ENCODE measurements at places on chromosomes 2 and 18.

DNA sequence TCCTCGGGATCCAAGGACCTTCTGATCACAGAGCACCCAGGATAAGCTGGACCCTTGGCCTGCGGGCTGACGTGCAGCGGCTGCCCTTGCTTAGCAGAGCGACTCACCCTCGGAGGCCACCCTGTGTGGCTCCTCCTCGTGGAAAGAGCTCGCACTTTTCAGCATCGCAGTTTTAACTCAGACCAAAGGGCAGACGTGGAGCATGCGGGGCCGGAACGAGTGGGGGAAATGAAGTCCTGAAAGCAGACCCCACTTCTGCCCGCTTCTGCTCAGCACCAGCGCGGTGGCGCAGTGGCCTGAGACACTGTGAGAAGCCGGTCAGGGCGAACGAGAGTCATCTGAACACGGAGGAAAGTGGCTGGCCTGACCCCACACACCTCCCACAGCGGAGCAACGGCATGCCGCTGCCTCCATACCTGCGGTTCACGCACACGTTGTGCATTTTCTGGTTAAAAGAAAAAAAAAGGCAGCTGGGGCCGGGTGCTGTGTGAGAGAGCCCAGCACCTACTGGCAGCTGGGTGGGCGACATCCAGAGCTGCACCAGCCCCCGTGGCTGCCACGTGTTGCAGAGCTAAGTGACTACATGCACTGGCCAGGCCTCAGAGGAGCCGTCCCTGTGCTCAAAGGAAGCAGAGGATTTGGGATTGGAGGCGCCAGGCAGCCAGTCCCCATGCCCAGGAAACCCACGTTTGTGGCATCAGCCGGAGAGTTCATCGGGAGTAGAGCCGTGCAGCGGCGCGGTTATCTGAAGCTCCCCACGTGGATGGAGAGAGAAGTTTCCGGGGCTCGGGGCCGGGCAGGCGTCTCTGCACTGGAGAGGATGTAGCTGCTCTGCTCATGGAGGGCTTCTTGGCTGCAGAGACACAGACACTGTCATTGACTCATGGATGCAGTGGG, 89.7 kb downstream of the USP40 start:
- DNase-seq, result no peak

GRCh38 chr2:165505514-165505913, 36.0 kb downstream of the CSRNP3 start:
- no peak for DNase-seq

- DNase-seq, result no peak
Observed at GRCh38 chr2:200447139-200447855, 62.6 kb downstream of the KCTD18 start.

DNA sequence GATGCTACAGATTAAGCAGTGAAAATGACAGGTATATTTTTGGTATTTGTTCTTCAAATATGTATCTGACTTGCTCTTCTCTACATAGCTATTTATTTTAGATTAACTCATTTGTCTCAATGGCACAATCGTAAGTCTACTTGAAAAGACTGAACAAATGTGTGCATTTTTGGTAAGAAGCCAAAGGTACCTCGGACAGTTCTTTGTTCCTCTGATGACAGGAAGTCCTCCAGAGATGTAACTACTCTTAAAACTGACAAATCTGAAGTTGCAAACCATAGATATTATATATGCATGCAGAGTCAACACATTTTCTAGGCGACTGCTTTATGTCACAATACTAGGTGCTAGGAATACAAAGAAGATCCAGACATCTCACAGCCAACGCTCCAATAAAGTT, 36.7 kb downstream of the NDUFAF7 start:
- peak; percentile 22 for DNase-seq

GRCh38 chr18:74373428-74373827, 57.8 kb downstream of the C18orf63 start:
- no peak for DNase-seq

- DNase-seq, result no peak
Observed at GRCh38 chr2:74384051-74384450, 3.9 kb upstream of the DCTN1 start.

GRCh38 chr2:126512026-126512425, 143.9 kb upstream of the GYPC start:
- no peak for DNase-seq

DNA sequence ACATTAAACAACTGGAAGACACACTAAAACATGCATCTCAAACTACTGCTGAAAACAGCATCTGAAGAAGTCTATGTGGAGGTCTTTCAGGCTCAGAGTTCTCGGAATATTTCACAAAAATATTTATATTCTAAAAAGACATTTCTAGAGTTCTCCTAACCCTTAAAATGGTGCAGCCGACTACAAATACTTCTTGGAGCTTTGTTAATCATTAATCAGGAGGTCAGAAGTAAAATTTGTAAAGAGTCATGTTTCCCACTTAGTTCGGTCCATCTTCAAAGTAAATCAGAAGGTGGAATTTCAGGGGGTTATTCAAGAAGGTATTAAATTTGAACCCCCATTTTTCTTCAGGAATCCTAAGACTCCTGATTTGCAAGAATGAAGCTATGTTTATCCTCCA, 72.7 kb downstream of the FAM228A start:
- no peak for DNase-seq

DNA sequence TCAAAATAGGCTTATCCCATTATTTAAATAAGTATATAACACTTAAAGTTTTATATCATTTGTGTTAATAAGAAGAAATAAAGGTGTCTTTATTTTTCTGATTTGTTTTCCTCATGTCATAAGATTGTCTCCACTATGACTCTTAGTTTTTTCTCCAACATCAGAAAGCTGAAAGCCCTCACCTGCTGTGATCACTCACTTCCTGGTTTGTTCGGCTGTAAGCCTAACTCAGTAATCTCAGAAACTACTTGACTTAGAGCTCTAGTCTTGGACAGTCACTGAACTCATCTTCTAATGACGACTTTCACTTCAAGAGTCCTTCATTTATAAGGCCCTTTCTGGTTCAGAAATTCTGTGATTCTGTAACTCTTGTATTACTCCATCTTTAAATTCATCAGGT, 311.0 kb downstream of the ZEB2 start:
- no peak for DNase-seq

DNA sequence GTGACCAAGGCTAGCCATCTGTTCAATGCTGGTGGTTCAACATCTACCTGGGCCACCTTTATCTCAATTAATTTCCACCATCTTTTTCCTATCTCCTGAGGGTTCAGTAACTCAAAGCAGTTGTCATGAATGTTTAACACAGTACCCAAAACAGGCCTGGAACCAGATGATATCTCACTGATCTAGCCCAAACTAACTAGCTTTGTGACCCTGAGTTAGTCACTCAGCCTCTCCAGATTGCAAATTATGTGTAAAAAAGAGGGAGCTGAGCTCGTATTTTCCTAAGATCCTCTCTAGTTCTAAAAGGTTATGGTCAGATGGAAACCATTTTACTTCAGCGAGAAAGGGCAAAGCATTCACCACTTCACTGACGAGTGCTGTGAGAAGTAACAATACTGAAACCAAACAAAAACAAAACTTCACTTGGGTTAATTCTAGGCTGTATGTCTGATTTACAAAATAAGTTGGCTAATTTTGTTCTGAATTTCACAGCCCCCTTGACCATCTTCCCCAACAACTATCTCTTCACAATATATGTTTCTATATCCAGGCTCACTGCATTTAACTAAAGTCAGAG, 14.8 kb downstream of the SPRED2 start:
- DNase-seq, result no peak

DNA sequence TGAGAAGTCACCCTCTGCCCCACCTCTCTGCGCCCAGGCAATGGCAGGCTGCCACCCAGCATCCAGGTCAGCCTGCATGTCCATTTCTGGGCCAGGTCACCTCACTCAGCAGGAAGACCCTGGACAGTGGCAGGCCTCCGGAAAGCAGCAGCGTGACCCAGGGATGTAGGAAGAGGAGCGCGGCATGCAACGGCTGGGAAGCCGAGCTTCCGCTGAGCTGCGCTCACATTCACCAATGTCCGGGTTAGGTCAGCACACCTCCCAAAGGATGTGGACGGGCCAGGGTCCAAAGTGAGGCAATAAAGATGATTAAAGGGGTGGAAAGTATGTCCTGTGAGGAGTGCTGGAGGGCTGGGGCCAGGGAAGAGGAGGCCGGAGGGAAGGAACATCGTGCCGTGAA, 174.5 kb downstream of the CTIF start:
- no peak for DNase-seq

DNA sequence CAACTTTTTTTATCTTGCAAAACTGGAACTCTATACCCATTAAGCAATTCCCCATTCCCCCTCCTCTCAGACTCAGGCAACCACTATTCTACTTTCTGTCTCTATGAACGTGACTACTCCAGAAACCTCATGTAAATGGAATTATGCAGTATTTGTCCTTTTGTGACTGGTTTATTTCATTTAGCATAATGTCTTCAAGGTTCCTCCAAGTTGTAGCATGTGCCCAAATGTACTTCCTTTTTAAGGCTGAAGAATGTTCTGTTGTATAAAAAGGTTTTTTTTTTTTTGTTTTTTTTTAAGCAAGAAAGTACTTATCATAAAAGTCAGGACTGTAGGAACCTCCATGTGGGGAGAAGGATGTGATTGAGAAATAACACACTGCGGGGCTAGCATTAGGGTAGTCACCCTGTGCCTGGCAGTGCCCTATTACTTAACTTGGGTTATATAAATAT, 262.9 kb upstream of the FBXO11 start:
- DNase-seq, result no peak

DNA sequence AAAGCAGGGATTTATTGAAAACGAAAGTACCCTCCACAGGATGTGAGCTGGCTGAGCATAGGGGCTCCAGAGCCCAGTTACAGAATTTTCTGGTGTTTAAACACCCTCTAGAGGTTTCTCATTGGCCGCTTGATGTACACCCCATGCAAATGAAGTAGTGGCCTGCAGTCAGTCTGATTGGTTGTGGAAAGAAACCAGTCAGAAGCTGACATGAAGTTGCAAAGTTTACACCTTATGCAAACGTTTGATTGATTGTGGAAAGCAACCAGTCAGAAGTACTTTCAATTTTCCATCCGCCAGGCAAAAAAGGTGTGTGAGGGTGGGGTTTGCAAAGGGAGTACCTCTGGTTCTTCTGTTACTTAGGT, 62.3 kb downstream of the VWA3B start:
- DNase-seq, result no peak
